ENCODE measurements at places on chromosomes 11 and 22. TPM values are rescaled to one million over a fixed set of nuclear protein-coding genes. Genes with fewer than 3 reads are reported as not detected.

GRCh38 chr22:42721045-42721434, 370 bp upstream of the A4GALT start:
- DNase-seq, result peak; percentile 26

DNA sequence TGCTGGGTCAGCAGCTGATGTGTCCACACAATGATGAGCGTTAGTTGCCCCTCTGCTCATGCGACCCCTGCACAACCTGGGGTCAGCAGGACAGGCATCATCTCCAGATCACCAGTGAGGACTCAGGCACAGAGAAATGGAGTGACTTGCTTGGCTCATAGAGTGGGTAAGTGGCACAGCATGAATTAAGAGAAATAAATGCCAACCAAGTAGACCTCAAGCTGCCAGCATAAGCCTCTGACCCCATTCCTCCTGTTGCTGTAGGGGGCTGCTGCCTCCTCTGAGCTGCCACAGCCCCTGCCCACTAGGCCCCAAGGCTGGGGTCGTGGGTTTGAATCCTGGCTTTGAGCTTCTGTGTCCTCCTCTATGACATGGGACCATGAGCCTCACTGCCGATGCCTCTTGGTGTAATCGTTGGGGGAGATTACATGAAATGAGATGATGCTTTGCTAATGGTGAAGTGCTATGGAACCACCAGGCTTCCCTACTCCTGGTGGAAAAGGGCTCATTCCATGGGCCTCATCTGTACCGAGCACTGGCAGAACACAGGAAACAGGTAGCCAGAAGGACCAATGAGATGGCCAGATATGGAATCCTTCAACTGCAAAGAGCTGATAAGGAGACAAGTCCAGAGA, 33.6 kb downstream of the LRRC32 start:
- DNase-seq, result no peak

The APOL3 gene
- 19.7 TPM for polyA plus RNA-seq

DNA sequence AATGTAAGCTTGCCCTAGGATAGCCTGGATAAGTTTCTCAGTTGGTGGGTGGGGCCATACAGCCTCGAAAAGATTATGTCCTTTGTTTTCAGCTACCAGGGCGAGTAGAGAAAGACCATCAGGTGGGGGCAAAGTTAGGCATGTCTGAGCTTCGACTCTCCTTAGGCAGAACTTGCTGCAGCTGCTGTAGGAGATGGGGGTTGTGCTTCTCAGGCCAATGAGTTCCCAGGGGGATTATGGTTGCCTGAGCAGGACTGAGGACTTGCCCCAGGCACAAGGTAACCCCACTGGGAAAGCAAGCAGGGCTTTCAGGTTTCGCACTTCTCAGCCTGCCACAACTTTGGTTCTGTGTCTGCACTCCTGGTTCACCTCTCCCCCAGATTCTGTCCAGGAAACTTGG, 173.4 kb upstream of the SESN3 start:
- DNase-seq, result no peak

GRCh38 chr11:20056109-20056949, 103.9 kb downstream of the DBX1 start:
- no peak for DNase-seq

- no peak for DNase-seq
These were observed 74.8 kb downstream of the MICAL2 start for GRCh38 chr11:12185106-12185690.

- DNase-seq, result no peak
These were observed 42.1 kb downstream of the PAMR1 start for GRCh38 chr11:35483131-35483820.

Data from small intestine (tissue), 16 donors.